ENCODE measurements at places on chromosomes 6 and 20. TPM values are rescaled to one million over a fixed set of nuclear protein-coding genes. Genes with fewer than 3 reads are reported as not detected.

GRCh38 chr6:393391-394221, 2.1 kb downstream of the IRF4 start:
- no peak for DNase-seq

PTCRA gene
- not detected for total RNA-seq

- no peak for DNase-seq
Observed at GRCh38 chr20:3843490-3843889, 3.1 kb upstream of the MAVS start.

DNA sequence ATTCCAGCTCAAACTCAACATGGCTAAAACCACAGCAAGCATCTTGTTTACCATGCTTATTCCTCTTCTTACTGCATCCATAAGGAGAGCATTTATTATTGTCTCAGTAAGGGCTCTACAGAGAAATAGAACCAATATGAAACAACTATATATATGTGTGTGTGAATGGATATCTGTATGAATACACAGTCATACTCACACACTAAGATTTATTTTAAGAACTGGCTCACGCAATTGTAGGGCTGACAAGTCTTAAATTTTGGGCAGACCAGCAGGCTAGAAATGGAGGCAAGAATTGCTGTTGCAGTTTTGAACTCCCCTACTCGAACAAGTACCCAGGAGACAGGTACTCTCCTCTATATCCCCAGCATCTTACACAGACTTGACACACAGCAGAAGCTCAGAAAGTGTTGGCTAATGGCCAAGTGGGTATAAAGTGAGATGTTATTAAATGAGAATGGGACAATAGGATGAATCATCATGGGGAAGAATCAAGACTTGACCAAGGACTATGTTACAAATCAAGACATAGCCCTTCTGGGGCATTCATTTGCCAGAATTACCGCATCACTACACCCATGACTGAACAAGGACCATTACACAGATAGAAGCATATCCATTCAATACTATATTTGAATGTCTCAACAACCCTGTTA, 13.0 kb downstream of the ZHX3 start:
- DNase-seq, result no peak

MUCL3 gene
- total RNA-seq, result not detected

- no peak for DNase-seq
Observed at GRCh38 chr6:87944541-87944954, 103.1 kb upstream of the SPACA1 start.

- no peak for DNase-seq
Observed at GRCh38 chr20:1876975-1877608, 18.1 kb upstream of the SIRPA start.

GRCh38 chr20:63351811-63352591, 9.1 kb downstream of the CHRNA4 start:
- DNase-seq, result no peak

DNA sequence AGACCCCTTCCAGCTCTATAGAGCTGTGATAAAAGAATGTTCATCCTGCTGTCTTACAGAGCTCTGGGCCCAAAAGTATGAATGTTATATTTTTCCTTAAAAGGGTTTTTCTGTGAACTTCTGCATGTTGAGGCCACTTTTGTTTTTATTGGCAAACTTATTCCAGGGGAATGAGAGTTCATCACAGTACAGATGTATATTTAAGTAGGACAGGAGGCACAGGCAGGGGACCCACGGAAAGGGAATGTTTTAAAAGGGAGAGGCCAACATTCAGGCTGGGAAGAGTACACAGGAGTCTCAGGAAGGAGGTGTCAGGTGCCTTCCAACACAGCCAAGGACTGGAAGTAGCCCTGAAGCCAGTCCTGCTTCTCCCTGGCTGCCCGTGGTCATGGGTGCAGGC, 148.4 kb downstream of the EYA2 start:
- DNase-seq, result no peak

GJA10 gene
- total RNA-seq, result not detected
